Heart right ventricle (tissue), 16 donors: ENCODE measurements at places on chromosomes 1 and 21. TPM values are rescaled to one million over a fixed set of nuclear protein-coding genes. Genes with fewer than 3 reads are reported as not detected.

The SZT2 gene
- polyA plus RNA-seq = 8.6 TPM

The CATSPER4 gene
- not detected for polyA plus RNA-seq

The CEPT1 gene
- polyA plus RNA-seq = 19.5 TPM

The ARHGAP29 gene
- polyA plus RNA-seq = 23.8 TPM

The ADAMTS4 gene
- 5.4 TPM for polyA plus RNA-seq

The GBP6 gene
- polyA plus RNA-seq = not detected

GRCh38 chr1:12615159-12615864 lies 2.7 kb downstream of the DHRS3 start:
- DNase-seq = no peak

- no peak for DNase-seq
Observed at GRCh38 chr1:225572422-225572821, 80.5 kb downstream of the ENAH start.

DNA sequence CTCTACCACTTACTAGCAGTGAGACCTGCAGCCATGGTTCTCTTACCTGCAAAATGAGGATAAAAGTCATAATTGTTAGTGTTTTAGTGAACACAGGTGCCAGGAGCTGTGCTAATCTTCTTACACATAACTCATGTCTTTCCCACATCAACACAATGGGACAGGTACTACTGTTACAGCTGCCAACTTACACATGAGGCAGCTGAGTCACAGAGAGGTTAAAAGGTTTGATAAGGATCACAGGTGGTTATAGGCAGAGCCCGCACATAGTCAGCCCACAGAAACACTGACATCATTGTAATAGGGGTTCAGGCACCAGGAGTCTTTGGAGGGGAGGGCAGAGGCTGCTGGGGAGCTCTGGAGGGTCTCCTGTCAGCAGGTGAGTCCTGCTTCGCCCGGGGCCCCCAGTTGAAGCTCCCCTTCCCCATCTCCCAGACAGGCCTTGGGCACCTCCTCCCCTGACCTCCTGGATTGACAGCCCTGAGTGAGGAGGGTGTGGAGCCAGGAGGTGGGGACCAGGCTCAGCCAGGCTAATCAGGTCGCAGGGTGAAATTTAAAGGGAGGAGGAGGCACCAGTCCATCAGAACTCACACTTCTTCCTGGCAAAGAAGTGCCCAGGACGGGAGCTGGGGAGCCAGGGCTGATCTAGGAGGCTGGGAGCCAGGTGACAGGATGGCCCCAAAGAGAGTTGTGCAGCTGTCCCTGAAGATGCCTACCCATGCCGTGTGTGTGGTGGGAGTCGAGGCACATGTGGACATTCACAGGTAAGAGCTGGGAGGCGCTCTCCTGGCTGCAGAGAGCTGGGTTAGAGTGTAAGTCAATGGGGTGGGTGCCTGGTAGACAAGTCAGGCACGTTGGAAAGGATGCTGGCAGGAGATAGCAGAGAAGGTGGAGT lies at the start of gene PADI1:
TSS of gene PADI1 (plus strand) at position 583 of the 895 bp plus-strand sequence. CDS start at position 673, 90 bp downstream.
- DNase-seq = no peak

DNA sequence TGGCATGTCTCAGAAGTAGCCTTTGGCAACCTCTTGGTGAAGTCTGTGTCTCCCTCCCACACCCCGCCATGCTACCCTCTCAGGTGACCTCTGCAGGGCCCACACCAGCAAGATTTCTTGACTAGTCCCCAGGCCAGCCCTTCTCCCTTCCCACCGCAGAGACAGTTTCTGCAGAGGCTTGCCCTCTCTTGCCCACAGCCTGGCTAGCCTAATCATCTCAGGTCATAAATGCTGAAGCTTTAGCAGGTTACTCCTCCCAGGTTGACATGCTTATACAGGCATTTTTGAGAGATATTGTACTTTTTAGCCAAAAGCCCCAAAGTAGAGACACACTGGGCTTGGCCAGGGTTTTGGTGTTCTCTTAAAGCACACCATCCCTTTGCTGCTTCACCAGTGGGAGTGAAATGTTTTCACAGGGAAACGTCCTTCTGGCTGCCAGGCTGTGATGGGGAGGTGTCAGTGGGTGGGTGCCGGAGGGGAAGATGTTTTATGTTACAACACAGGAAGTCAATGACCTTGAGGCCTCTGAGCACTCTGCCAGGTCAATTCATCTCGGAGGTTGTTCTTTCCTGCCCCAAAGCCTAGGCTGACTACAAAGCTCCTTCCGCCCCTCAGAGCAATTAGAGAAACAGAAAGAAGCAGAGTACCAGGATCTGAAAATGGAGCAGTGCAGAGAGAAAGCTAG lies 58.5 kb downstream of the STYXL2 start:
- DNase-seq = no peak

DNA sequence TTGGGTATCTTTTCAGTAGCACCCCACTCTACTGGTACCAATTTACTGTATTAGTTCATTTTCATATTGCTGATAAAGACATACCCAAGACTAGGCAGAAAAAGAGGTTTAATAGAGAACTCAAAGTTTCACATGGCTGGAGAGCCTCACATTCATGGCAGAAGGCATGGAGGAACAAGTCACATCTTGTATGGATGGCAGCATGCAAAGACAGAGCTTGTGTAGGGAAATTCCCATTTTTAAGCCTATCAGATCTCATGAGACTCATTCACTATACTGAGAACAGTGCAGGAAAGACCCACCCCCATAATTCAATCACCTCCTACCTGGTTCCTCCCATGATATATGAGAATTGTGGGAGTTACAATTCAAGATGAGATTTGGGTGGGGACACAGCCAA lies 878.6 kb upstream of the ADGRL4 start:
- DNase-seq = no peak

- DNase-seq = peak; percentile 84
Observed at GRCh38 chr21:34510148-34511142, 1.6 kb downstream of the KCNE1 start.
